SW480 (cell line): ENCODE measurements at places on chromosomes 13 and 19.

- no peak for DNase-seq
Observed at GRCh38 chr13:42270160-42270856, 1.6 kb upstream of the AKAP11 start.

GRCh38 chr19:31908080-31908479, 437.3 kb upstream of the ZNF507 start:
- DNase-seq: no peak

DNA sequence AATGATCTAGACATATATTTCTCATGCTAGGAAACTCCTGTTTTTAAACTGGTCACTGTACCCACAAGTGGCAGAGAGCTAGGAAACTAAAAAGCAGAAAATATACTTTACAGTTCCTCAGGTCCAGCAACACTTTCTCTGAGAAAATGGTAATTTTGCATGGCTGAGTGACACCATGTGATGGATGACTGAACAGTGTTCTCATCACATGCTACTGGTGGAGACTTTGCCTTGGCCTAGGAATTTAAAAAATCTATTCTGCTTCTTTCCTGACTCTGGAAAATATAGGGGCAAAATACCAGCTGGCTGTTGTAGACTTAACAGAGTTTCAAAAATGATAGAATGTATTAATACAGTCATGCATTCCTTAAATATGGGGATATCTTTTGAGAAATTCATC, 50.0 kb downstream of the LATS2 start:
- no peak for DNase-seq

- peak; percentile 81 for DNase-seq
Observed at GRCh38 chr13:50677687-50678463, 165.6 kb downstream of the DLEU7 start.

DNA sequence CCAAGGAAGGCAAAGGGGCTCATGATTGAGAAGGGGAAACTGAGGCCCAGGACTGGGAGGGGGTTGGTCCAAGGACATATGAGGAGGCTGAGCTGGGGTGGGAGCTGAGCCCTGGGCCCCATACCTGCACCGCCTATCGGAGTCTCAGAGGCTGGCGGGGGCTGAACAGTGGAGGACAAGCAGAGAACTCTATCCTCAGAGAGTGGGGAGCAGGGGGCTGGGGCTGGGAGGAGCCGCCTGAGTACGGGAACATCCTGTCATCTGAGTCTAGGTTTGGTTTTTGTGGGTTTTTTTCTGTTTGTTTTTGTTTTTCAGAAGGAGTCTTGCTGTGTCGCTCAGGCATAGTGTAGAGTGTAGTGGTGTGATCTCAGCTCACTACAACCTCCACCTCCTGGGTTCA, 6.2 kb downstream of the ARRDC2 start:
- no peak for DNase-seq

DNA sequence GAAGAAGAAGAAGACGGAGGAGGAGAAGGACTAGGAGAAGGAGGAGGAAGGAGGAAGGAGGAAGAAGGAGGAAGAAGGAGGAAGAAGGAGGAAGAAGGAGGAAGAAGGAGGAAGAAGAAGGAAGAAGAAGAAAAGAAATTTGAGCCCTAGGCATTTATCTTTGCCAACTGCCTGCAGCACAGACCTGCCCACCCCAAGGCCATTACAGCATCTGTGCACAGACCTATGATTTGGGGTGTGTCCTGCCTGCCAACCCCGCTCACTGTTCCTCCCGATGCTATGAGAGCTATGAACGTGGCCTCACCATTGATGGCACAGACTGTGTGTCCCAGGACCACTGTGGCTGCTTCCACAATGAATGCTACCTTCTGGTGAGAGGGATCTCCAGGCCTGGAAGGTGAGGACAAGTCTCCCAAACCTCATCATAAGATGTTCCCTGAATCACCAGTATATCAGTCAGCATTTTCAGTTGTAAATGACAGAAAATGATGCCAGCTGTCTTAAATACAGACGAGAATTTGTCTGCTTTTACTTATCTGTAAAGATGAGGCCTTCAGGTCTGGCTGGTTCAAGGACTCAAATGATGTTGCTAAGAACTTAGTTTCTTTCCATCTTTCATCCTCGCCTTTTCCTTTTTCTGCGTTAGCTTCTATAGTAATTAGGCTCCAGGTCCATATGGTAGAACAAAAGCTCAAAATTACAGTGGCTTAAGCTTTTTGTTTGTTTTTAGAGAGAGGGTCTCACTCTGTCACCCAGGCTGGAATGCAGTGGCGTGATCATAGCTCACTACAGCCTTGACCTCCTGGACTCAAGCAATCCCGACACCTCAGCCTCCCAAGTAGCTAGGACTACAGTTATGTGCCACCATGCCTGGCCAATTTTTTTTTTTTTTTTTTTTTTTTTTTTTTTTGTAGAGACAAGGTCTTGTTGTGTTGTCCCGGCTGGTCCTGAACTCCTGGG, 3.9 kb upstream of the SDHAF1 start:
- DNase-seq: no peak

- DNase-seq: peak; percentile 9
Observed at GRCh38 chr13:99124794-99125316, 75.8 kb upstream of the UBAC2 start.

DNA sequence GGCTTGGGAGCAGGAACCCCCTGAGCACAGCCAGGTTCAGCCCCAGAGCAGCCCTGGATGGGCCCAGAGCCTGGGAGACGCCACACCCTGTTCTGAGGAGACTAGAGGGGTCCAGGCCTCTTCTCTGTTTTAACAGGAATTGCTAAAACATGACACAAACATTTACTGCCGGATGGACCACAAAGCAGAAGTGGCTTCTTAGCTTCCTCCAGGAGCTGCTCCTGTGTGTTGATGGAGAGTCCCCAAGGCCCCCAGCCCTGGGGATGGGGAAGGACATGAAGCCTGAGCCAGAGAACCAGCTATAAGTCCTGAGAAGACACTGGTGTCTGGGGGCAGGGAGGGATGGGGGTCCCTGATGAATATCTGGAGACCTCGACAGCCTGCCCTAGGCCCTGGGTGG, 14.6 kb downstream of the CEACAM3 start:
- no peak for DNase-seq

- DNase-seq: peak; percentile 83
Observed at GRCh38 chr19:50777830-50778303, 7.6 kb downstream of the GPR32 start.

GRCh38 chr13:66210677-66211076, 1019.5 kb downstream of the PCDH9 start:
- DNase-seq: no peak

- no peak for DNase-seq
Observed at GRCh38 chr13:43994999-43995859, 115.5 kb downstream of the LACC1 start.

DNA sequence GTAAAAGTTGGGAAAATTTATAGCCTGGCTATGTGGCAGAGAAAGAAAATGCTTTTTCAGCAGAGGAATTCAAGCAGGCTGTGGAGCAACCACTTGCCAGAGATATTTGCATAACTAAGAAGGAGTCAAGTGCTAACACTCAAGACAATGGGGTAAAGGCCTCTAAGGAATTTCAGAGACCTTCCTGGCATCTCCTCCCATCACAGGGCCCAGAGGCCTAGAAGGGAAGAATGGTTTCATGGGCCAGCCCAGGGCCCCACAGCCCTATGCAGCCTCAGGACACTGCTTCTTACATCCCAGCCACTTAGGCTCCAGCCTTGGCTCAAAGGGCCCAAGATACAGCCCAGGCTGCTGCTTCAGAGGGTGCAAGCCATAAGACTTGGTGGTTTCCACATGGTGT, 14.3 kb downstream of the SLC15A1 start:
- DNase-seq: no peak

DNA sequence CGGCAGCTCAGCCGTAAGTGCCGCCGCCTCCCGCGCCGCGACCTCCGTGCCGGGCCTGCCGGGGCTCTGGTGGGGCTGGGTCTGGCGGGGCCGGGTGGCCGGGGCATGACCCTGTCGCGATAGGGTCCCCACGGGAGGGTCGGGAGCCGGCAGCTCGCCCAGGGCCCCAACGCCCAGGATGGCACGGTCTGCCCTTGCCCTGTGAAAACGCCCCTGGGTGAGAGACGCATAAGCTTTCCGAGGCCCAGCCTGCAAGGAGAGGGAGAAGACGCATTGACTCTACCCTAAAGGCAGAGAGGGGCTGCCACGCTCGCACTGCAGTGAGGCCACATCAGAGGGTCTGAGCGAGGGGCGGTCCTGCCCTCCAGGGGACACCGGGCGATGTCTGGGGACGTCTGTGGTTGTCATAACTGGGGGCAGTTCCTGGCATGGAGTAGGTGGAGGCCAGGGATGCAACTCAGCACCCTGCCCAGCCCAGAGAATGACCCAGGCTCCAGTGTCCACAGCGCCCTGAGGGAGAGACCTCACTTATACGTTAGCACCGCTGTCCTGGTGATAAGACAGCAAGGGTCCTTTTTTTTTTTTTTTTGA, 539 bp downstream of the ZNF554 start:
- DNase-seq: no peak
